ENCODE measurements at places on chromosomes 13 and 19.

DNA sequence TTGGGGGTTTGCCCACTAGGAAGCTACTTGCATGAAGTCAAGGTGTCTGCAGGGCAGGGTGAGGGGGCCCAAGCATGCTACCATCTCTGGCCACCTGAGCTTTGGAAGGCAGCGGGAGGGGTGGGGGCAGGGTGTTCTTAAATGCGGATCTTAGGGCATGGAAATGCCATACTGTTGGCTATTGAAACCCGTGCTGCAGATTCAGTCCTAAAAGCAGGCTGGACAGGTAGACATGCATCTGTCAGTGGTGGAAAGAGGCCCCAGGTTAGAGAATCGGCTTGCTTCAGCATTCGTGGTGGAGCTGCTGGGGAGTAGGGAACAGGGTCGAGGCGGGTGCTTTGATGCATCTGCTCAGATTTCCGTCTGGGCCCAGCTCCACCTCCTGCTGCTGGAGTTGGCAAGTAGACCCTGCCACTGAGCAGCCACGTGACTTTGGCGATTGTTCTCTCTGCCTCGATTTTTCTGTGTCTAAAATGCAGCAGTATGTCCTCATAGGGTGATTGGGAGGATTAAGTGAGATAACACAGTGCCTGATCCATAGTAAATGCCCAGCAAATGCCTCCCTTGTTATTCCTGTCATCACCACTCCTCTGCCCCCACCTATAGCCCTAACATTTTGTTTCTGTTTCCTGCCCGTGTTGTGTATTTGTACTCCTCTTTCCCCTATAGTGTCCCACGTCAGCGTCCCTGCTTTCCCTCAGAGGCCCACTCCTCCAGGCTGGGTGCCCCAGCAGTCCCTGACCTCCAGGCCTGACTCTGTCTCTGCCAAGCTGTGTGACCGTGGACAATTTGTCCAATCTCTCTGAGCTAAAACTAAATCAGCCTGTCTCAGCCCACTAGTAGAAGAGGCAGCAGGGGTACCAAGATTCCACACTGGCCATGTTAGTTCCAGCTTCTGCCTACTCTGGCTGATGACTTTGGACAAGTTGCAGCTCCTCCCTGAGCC, 5.8 kb downstream of the PPP1R37 start:
- DNase-seq, result no peak

DNA sequence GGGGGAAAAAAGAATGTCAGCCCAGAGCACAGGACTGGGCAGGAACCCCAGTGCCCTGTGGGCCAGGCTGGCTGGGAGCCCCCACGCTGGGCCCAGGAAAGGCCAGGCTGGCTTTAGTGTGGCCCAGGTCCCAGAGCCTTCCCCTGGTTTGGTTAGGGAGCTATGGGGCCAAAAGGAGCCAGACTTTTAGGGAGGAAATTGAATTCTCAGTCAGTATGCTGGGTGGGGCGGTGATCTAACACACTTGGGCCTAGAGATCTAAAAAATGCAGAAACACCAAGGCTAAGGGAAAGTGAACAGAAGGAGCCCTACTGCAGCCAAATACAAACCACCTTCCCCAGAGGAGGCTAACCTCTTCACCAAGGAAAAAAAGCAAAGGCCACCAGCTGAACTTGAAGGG, 137.5 kb downstream of the CRYL1 start:
- no peak for DNase-seq

DNA sequence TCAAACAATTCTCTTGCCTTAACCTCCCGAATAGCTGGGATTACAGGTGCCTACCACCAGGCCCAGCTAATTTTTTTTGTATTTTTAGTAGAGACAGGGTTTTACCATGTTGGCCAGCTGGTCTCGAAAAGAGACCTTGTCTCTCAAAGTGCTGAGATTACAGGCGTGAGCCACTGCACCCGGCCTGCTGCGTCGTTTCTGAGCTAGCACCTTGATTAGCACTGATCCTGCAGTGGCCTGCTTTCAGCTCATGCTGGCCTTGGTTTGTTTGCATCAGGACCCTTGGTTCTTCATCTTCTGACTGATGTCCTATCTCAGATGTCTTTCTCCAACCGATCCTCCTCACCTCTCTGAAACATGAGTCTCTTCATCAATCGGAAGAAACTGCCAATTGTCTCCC, 4.9 kb upstream of the TFDP1 start:
- no peak for DNase-seq

- no peak for DNase-seq
These were observed 39.2 kb upstream of the CYP2A7 start for GRCh38 chr19:40921005-40921897.

DNA sequence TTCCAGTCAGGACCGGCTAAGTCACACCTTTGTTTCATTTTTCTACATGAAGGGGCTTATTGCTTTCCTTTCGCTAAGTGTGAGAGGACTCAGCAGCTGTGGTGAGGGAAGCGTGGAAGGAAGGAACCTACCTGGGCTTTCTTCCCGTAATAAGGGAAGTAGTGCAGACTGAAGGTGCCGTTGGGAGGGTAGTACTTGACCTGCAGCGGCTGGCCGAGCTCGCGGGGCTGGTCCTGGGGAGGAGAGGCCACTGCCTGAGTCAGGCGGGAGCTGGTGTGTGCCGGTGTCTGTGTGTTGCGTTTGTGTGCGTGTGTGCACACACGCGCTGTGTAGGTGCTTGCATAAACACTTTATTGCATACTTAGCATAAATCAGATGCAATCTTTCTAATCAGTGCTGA, 7.7 kb downstream of the ATP4B start:
- no peak for DNase-seq

GRCh38 chr13:41601718-41602445, 144.5 kb downstream of the RGCC start:
- no peak for DNase-seq

DNA sequence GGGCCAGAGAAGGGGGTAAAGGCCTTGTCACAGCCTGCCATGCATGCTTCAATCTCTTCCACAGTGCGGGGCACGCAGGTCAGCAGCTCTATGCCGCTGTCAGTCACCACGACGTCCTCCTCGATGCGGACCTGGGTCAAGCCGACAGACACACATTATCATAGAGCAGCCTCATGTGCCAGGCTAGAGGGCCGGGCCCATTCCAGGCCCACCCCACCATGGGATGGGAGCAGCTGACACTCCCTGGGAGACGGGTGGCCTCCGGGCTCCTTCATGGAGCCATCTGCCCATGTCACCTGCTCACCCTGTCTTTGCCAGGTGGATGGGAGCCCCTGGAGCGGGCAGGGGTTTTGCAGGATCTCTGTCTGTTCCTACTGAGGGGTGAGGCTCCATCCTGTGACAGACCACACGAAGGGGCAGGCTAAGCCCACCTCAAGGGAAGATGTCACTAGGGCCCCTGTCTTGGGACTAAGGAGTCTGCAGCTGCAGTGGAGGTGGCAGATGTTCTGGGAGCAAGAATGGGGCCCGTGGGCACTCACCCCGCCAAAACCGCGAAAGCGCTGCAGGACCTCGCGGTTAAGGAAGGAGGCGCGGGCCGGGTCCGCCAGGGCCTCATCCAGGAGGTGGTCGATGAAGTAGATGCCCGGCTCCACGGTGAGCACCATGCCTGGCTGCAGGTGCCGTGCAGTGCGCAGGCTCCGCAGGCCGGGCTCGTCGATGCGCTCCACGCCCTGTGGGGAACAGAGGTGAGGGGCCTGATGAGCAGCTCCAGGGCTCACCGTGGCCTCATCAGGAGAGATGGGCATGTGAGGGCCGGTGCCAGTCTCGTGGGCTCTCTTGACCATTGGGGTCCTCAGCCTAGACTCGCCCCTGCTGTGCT, 14.1 kb downstream of the CEBPG start:
- DNase-seq, result no peak

Data from T-helper 17 cell (primary cell).